DMS 273 treated with DMSO at 0.1 percent for 48 hours (cell line): ENCODE measurements at places on chromosomes 12 and 14.

GRCh38 chr14:21454843-21455544 lies 929 bp downstream of the CHD8 start:
- DNase-seq = no peak

- DNase-seq = no peak
Observed at GRCh38 chr14:93950948-93951634, 23.9 kb downstream of the FAM181A start.

GRCh38 chr14:21278632-21279031 lies 1.3 kb upstream of the RPGRIP1 start:
- DNase-seq = no peak

DNA sequence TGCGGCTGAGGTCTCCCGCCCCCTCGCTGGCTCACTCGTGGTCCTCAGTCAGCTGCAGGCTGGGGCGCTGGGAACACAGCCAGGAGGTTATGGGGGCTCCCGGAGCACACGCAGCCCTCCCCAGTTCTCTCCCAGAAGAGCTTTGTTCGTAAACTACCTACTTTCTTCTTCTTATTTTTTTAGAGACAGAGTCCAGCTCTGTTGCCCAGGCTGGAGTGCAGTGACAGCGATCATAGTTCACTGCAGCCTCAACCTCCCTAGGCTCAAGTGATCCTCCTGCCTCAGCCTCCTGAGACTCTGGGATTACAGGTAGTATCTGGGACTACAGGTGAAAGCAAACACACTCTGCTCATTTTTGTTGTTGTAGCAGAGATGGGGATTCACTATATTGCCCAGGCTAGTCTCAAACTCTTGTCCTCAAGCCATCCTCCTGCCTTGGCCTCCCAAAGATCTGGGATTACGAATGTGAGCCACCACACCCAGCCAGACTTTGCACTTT lies 15.5 kb upstream of the PLA2G1B start:
- DNase-seq = no peak

GRCh38 chr12:2234091-2234490 lies 181.3 kb downstream of the CACNA1C start:
- DNase-seq = no peak

GRCh38 chr14:100476012-100476822 lies 111.0 kb downstream of the BEGAIN start:
- DNase-seq = no peak

DNA sequence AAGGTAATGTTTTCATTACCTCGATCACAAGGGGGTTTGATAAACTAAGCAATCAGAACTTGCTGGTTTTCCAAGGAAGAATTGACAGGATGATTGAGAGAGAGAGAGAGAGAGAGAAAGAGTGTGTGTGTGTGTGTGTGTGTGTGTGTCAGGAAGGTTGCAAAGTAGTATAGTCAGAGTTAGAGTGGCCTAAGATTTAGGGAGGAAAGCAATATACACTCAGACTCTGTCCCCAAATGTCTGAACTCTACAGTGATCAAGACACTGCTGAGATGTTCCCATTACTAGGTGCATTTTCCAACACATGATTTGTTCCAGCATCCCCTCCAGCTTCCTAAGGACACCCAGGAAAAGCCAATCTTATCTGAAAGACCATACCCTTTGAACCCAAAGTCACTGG lies 1074.1 kb downstream of the BCL11B start:
- no peak for DNase-seq

DNA sequence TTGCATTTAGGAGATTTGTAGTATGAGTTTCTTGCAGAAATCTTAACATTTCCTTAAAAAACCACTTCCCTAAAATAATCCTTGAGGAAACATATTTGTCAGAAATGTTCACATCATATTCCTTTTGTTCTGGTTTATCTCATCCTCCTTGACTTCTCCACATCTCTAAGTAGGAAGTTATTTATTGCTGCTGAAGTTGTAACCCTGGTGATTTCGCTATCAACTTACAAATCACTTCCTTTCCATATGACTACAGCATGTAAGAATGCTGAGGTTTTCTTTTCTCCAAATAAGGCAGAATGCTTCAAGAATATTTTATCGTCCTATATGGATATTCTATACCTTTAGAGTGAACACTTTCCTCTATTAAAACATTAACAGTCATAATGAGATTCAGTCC lies 751.7 kb downstream of the NRXN3 start:
- no peak for DNase-seq

GRCh38 chr14:44662250-44662891 lies 155.3 kb upstream of the FSCB start:
- no peak for DNase-seq

DNA sequence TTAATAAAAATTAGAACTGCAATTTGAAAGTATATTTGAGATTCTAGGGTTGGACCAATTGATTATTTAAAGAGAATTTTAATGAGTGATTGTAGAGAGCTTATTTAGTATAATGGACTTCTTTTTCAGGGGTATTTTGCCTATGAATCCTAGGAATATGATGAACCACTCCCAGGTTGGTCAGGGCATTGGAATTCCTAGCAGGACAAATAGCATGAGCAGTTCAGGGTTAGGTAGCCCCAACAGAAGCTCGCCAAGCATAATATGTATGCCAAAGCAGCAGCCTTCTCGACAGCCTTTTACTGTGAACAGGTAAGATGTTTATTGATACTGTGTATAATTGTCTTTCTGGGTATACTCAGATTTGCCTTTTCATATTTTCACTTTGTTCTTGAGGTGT lies 35.9 kb upstream of the KCNMB4 start:
- no peak for DNase-seq

- DNase-seq = no peak
Observed at GRCh38 chr12:85156569-85156968, 120.4 kb downstream of the LRRIQ1 start.

DNA sequence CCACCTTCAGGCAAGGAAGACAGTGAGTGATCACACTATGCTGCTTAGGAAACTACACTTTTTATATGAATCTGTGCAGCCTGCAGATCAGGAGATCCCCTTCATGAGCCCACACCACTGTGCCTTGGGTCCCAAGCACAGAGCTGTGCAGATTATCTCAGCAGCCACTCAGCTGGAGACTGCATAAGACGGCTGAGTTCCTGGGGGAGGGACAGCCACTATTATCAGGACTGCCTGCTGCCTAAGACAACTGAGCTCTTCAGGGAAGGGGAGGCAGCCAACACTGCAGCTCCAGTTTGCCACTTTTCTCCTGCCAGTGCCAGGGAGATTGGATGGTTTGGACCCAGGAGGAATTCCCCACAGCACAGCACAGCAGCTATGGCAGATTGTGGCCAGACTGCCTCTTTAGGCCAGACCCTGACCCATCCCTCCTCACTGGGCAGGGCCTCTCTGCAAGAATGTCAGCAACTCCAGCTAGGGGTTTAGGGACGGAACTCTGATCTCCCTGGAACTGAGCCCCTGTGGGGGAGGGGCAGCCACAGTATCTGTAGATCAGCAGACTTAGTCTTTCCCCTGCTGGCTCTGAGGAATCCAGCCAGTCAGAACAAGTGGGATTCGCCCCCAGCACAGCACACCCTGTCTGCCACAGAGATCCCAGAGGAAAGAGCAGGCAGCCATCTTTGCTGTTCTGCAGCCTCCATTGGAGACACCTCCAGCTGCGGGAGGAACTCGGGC lies 141.3 kb downstream of the KLHL28 start:
- no peak for DNase-seq

DNA sequence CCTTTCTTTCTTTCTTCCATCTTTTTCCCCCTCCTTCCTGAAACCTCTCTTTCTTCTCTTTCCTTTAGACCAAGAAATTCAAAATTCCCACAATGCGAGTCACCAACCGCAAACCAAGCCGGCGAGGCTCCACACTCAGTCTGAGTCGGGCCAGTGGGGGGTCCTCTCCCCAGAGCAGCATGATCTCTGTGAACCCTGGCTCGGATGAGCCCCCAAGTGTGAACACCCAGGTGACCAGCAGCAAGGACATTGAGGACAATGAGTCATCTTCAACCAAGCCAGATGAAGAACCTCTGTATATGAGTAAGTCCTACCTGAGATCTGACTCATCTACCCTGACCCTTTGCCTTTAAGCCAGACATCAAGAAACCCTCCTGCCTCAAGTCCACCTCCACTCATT lies 88.6 kb upstream of the TMEM233 start:
- DNase-seq = no peak

GRCh38 chr12:67352682-67353081 lies 83.5 kb downstream of the CAND1 start:
- no peak for DNase-seq

DNA sequence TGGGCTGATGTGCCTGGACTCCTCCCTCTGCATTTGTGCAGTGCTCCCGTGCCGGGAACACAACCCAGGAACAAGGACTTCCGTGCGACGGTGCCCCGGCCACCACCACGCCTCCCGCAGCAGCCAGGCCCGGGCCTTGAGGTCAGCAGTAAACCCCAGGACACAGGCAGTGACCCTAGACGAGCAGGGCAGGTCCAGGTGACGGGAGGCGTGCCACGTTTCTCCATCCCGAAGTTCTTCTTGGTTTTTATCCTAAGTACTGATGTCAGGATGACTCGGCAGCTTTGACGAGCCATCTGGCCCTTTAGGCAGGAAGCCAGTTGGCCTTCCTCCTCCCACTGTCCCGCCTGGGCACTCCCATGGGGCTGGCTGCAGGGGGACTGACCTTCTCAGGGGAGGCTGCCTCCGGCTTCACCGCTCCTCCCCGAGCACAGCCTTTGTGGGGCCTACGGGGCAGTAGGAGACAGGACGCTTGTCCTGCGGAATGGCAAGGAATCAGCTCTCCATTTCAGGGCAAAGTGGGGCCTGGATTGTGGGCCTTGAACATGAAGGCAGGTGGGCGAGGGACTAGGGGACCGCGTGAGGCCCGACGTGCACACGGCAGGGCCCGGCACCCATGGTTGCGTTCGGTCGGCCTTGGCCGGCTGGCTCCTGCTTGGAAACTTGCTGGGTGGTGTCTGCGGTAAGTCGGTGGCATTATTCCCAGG lies 94.1 kb downstream of the FBXL14 start:
- peak; percentile 43 for DNase-seq

GRCh38 chr12:121801595-121802484 lies 2.0 kb upstream of the SETD1B start:
- no peak for DNase-seq

GRCh38 chr14:102071283-102071998 lies 15.4 kb downstream of the HSP90AA1 start:
- DNase-seq = no peak

DNA sequence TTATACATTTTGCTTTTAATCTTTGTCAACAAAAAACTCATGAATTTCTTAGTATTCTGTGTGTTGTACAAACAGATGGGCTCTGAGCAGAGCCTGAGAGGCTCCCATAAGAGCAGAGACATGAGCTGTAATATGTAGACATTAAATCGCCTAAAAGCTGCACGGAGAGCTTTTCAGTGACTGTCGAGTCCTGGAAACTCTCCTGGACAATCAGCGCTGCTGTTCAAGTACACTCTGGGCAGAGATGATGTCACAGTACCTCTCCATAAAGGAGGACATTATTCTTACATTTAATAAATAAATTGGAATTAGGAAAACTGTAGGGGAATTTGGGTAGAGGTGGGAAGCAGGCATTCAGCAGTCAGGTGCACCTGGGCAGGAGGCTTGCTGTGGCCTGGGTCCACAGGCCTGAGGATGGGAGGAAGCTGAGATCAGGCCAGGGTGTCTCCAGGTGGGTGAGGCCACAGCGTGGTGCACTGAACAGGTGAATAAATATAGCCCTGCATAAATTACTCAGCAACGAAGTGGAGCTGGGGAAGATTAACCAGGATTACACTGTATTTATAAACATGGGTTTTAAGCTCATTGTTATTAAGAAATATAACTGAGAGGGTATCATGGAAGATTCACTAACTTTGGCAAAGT lies 13.3 kb upstream of the TCL1A start:
- DNase-seq = no peak

DNA sequence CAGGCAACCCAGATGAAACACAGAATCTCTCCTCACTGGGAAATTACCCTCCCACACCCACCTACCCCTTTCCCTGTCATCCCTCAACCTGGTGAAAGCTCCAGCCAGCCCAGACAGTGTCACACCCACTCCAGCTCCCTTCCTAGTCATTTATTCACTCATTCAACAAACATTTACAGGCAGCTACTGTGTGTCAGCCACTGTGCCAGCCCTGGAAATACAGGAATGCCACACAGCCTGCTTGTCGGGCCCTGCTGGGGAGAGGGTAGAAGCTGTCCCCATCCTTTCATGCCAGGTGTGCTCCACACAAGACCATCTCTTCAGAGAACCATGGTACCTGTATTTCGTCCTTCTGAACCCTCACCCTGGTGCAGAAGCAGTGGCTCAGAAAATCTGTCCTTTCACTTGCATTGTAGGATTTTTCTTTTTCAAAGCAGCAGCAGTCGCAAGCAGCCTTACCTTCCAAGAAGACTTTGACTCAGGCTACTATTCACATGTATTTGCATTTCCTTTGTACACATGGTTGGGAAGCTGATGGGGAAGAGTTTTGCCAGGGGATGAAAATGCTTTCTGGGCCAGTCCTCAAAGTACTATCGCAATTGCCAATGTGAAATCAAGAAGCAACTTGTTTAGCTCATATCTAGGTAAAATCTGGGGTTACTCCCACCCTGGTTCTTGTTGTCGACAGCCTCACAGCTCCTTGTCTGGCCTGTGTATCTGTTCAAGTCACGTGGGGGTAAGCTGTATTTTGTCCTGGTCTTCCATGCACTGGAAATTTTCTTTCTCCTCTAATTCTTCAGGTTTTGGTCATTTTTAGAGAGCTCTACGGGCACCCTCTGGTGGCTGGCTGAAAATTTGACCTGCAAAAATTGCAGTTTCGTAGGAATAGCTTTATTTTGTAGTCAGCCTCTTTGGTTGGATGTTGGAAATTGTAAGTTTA lies 147.4 kb upstream of the EGLN3 start:
- no peak for DNase-seq

GRCh38 chr12:41039461-41039860 lies 148.7 kb upstream of the PDZRN4 start:
- no peak for DNase-seq

DNA sequence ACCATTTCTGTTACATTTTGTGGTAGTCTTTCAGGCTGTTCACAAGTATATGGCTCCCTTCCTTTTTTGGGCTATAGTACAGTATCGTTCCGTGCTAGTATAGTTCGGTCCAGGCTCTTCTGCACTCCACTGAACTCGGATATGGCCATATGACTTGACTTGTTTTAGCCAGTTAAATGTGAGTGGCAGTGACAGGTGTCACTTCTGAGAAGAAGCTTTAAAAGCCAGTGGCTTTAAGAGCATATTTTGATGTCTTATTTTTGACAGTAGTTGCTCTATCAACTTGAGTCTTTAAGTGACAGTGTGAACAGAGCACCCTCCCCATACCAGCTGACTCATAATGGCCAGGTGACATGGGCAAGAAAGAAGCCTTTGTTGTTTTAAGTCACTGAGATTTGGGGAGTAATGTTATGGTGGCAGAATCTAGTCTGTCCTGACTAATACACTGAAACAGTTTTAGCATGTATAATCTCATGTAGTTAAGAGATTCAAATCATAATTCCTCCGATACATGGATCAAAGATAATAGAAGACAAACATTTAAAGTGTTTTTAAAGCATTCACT lies 64.6 kb downstream of the ANO4 start:
- no peak for DNase-seq

GRCh38 chr12:113370923-113371682 lies 12.7 kb downstream of the PLBD2 start:
- DNase-seq = no peak
